ENCODE measurements at places on chromosomes 16 and 17.

- no peak for DNase-seq
Measured at GRCh38 chr17:42660692-42661345, 1.7 kb downstream of the TUBG2 start.

DNA sequence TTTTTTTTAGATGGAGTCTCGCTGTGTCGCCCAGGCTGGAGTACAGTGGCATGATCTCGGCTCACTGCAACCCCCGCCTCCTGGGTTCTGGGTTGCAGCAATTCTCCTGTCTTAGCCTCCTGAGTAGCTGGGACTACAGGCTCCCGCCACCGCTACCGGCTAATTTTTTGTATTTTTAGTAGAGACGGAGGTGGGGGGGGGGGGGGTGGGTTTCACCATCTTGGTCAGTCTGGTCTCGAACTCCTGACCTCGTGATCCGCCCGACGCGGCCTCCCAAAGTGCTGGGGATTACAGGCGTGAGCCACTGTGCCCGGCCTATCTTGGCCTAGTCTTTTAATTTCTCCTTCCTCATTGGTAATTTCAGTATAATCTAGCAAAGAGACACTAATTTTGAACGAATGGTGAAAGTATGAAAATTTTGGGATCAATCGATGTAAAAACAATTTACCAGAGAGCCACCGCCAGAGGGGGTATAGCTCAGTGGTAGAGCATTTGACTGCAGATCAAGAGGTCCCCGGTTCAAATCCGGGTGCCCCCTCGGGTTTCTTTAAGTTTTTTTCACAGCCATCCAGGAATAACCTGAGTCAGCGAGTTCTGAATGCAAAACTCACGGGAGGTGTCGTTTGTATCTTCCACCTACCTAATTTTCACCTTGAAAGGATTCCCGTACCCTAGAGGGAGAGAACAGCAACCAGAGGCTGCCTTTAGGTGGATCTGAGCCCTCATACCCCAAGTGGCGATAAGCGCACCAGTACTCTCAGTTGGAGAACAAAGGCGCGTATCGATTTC is 2.5 kb upstream of the LASP1 start:
- DNase-seq: no peak

DNA sequence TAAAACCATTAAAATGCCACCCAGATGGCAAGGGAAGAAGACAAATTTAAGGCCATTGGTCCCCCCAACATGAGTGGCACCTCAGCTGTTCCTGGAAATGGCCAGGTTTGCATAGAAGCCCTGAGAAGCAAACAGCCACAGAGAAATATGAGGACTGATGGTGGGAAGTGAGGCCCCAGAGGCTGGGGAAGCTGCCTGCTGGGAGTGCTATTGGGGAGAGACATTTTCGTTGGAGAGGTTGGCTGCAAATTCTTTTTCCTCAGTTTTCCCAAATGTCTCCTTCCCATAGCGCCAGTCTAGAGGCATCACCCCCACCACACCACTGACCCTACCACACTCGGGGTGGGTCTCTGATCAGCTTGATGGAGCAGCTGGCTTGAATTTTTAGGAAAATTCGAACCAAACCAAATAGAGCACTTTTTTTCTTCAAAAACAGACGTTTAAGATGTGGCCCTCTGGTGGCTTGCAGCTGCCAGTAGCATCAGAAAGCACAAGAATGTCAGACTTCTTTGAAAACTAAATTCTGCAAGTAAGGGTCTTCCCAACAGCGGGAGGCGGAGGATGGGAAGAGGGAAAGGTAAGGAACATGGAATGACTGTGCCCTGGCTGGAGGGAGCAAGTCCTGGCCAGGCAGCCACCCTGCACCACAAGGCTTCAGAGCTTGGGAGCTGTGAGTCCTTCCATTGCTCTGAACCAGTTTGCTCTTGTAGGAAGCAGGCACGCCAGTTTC is 13.2 kb upstream of the SLC12A3 start:
- no peak for DNase-seq

DNA sequence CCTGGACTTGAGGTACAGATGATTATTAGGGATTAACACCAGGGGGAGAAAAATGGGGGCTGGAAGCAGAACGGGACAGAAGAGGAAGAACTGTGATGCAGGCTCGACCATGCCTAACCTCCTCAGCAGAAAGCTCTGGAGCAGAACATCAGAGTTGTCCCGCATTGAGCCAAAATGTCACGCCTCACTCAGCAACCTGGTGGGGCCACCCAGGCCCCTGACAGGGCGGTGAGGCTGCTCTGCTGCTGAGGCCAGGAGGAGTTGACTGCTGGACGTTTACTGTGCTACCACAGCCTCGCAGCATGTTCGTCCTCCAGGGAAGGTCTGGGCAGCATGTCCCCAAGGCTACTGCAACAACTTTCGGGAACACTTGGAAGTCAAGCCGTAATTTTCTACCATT is 6.5 kb upstream of the ULK2 start:
- DNase-seq: no peak

- DNase-seq: no peak
Measured at GRCh38 chr16:2775765-2776499, 1.1 kb downstream of the ELOB start.

- DNase-seq: no peak
Measured at GRCh38 chr16:49575346-49576172, 202.0 kb downstream of the C16orf78 start.

DNA sequence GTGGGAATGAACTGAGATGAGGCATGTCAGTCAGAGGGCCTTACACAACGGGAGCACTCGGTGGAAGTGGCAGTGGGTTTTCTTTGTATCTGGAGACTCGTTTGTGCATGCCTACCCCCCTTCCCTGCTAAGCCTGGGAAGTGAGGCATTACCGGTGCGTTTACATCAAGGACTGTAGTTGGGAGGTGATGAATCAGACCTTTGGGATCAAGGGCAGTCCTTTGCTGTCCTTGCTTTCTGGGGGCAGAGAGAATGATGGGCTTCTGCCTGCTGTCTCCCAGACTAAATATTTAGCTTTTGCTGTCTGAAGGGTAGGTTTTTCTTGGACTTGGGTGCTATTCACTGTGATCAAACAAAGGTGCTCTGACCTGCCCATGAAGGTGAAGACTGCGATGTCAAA is 83.0 kb downstream of the WWP2 start:
- no peak for DNase-seq

- no peak for DNase-seq
Measured at GRCh38 chr16:23420011-23420410, 33.0 kb downstream of the COG7 start.

DNA sequence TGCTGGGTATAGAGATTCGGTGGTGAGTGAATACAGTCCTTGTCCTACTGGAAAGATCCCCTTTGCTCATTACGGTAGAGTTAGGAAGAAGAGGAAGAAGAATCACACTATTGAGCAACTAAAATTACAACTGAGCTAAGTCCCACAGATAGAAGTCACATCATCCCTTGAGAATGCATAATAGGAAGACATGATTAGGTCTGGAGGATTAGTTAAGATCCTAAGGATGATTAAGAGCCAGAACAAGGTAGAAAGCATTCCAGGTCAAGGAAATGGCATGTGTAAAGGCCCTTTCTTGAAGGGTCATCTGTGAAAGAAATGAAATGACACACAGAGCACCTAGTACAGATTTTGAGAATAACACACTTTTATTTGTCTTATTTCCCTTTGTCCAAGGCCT is 503.5 kb downstream of the HAPSTR1 start:
- no peak for DNase-seq

Measured in GOT3 (cell line).